ENCODE measurements at places on chromosomes 5 and 9. TPM values are rescaled to one million over a fixed set of nuclear protein-coding genes. Genes with fewer than 3 reads are reported as not detected.

GRCh38 chr5:926417-927171 is 33.9 kb downstream of the TRIP13 start:
- no peak for DNase-seq

- no peak for DNase-seq
Observed at GRCh38 chr5:98794414-98795080, 21.1 kb downstream of the RGMB start.

DNA sequence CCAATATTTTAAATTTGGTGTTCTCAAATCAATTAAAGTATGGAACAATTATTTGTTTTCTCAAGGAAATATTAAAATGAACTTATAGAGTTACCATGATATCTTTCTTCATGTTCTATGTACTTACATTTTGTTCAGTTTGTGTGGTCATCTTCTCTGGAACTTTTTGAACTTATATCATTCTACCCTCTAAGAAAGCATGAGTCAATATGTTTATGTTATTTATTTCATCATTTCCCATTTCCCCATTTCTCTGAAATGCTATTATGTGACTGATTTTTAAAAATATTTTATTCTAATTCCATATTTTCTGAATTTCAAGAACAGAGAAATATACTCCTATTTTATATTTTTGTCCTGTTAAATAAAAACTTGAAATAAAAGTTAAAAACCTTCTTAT is 123.5 kb upstream of the ACOT12 start:
- no peak for DNase-seq

- DNase-seq, result peak; percentile 58
Observed at GRCh38 chr5:57504357-57504756, 21.7 kb upstream of the ACTBL2 start.

DNA sequence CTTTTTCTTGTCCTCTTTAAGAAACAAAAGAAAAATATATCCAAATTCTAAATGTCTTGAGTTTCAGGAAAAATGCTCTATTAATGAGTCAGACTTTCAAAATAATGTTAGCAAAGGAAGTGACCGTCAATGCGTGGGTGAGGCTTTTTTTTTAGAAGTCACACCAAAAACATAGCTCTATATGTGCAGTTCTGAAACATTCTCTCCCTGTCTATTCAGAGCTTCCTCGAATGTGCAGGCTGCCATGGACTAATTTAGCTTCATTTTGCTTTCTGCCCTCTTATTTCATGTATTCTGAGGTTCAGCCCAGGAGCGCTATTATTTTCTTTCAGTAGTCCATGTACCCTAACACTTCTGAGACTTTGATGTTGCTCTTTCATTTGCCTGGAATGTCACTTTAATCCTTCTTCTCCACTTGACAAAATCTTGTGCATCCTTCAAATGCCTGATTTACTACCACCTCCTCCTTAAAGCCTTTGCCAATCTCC is 72.5 kb upstream of the RASA1 start:
- peak; percentile 53 for DNase-seq

The TRPM3 gene
- total RNA-seq, result 0.21 TPM

Measured in mammary epithelial cell (primary cell).